ENCODE measurements at places on chromosomes 7 and 10.

DNA sequence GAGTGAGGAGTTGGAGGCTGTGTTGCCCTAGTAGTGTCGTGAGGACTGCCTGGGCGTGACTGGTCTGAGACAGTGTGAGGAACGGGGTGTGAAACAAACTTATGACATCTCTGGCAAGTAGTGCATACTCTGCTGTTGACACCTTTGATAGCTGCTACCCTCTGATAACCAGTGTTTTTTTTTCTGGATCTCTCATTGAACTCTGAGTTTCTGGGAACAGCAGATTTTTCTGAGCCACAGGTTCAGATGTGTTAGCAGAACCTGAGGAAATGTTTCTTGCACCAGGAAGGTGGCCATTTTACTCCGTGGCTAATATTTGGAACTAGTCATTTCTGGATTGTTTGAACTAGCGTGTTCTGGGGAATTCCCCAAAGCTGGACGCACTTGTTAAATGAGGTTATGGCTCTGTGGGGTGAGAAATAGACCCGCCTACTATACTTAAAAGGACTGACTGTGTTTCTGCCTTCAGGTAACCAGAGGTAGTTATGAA is 52.9 kb downstream of the AUTS2 start:
- peak; percentile 70 for DNase-seq

GRCh38 chr7:74525881-74526280 is 72.2 kb downstream of the GTF2IRD1 start:
- DNase-seq = no peak

- no peak for DNase-seq
Measured at GRCh38 chr7:111147708-111148533, 57.0 kb downstream of the LRRN3 start.

GRCh38 chr7:108459922-108460551 is 3.8 kb upstream of the NRCAM start:
- peak; percentile 60 for DNase-seq

- DNase-seq = no peak
Measured at GRCh38 chr7:158142657-158143056, 445.0 kb downstream of the PTPRN2 start.

All from GM20000 (cell line).